Endothelial cell (in vitro differentiated cells): ENCODE measurements at places on chromosomes 3 and 15.

GRCh38 chr3:71838406-71838805 is 53.5 kb upstream of the PROK2 start:
- DNase-seq: no peak

- no peak for DNase-seq
Observed at GRCh38 chr3:153596401-153596800, 434.4 kb downstream of the RAP2B start.

DNA sequence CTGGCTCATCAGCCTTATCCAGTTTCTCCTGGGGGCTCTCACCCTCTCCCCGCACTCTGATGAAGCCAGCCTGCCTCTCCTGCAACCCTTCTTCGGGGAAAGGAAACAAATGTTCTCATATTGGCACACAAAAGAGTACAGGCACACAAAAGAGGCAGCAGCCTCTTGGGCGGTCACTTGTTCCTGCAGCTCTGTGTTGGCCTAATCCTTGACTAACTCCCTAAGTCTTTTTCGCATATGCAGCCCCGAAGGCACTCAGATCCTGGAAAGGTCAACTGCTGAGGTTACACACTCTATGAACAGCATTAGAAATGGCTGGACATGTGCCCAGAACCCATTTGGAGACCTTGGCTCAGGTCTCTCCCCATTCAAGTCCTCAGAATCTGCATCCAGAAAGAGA is 7.4 kb upstream of the CAMP start:
- no peak for DNase-seq

DNA sequence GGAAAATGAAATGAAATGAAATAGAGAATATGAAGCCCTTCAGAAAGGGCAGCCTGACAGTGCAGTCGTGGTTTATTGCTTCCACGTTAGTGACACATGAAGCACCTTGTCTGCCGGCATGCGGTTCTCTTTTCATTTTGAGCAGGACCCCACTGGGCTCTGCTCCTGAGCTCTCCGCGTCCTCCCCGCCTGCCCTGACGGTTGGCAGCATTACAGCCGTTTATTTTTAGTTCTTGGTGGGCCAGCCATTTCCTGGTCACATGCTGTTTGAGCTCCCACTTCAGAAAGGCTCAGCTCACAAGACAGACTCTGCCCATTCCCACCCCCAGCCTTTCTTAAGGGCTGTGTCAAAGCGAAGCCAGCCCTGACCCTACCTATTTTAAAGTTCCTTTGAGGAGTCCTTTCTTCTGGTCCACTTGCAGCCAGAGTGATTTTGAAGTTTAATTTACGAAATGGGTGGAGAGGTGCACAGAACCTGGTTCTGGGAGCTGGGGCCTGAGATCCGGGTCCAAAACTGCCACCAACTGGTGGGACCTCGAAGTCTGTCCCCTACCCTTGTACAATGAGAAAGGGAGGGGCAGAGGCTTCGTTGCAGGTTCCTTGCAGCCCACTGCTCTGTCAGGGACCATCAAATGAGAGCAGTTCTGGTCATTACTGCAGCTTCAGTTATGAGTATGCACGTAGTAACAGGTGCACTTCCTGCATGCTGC is 60.1 kb downstream of the MGLL start:
- DNase-seq: no peak
